ENCODE measurements at places on chromosomes 5 and 9. TPM values are rescaled to one million over a fixed set of nuclear protein-coding genes. Genes with fewer than 3 reads are reported as not detected.

The SLC4A9 gene
- total RNA-seq, result not detected

The IL17B gene
- not detected for total RNA-seq

The KIF4B gene
- total RNA-seq, result not detected

The PCDHAC2 gene
- 0.82 TPM for total RNA-seq
